ENCODE measurements at places on chromosomes 7 and 10.

DNA sequence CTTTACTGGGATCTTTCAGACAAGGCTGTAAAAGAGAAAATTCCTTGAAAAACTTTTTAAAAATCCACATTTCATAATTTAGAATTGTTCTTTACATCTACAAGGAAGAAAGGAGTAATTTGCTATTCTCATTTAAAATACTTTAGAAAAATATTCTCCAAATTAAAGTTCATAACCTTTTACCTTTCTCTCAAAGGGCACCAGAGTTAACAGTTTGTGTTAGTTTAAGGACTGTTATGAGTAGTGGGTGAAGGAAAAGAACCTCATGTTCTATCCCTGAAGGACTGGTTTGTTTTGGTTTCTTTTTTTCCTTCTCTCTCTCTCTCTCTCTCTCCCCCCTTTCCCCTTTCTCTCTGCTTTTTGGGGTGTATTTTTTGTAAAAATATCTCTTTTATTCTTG is 4.1 kb downstream of the AGMO start:
- DNase-seq, result no peak

DNA sequence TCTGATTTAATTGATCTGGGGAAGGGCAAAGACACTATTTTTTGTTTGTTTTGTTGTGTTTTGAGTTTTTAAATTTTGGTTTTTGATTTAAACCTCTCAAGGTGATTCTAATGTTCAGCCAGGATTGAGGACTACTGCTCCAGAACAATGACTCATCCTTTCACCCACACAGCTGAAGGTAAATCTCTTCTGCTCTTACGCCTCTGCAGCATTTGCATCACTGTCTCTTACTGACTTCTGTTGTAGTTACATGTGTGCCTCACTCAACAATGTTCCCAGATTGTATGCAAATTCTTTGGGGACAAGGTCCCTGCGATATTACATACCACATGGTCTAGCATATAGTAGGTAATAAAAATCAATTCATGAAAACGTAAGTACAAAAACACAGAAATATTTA is 467.5 kb upstream of the LRRN3 start:
- no peak for DNase-seq

DNA sequence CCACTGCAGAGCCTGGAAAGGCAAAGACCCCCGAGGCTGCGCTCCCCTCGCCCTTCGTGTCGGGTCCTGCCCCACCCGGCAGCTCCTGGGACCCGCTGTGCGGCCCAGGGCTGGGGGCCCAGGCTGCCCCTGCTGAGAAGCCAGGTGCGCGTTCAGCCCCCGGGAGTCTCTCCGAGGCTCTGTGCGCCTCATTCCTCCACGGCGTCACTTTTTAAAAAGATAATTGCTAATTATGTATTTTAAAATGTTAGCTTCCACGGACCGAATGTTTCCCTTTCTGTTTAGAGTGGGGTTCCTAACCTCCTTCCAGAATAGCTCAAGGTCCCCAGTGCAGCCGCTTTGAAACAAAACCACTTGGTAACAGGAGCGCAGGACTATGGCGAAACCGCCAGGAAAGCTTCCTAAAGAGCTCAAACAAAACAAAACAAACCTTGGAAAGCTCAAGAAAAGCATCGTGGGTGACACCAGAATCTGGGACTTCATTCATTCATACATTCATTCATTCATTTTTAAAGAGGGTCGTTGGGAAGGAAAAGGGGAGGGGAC is 45.6 kb downstream of the PDIA4 start:
- no peak for DNase-seq

- no peak for DNase-seq
Measured at GRCh38 chr10:102975483-102976379, 57.6 kb downstream of the CNNM2 start.

GRCh38 chr7:45031829-45032228 is 31.8 kb downstream of the CCM2 start:
- no peak for DNase-seq

- DNase-seq, result no peak
Measured at GRCh38 chr7:35993113-35993512, 159.9 kb upstream of the EEPD1 start.

- no peak for DNase-seq
Measured at GRCh38 chr10:107899502-107900062, 735.1 kb upstream of the SORCS1 start.

DNA sequence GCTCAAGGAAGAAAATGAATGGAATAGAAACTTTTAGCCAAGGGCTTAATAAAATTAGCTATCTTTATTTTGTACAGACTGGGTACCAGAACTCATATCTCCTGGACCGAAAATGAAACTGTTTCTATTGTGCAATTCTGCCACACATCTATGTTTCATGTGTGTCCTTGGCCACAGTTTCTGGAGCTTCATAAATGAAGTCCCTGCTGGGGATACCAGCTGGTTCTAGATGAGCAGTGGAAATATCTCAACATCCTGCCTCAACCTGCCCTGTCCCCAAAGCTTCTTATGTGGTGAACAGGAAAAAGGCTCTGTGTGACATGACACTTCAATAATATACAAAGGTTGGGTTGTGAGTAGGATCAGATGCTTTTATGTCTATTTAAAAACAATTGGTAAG is 310.1 kb upstream of the SORCS1 start:
- DNase-seq, result no peak

DNA sequence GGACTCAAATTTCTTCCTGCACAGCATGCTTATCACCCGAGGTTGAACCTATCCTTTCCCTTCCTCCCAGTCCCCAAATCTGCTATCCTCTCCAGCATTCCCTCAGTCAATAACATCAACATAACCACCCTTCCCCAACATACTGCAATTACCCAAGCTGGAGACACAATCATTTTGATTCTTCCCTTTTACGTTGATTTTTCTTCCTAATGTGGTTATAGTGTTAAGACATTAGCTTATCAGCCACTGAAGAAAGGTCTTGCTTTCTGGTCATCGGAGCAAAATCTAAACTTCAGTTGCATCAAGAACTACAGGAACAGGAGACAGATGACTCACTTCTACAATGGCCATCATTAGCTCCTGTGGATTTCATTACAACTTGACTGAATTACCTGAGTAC is 3.5 kb upstream of the HBP1 start:
- no peak for DNase-seq

DNA sequence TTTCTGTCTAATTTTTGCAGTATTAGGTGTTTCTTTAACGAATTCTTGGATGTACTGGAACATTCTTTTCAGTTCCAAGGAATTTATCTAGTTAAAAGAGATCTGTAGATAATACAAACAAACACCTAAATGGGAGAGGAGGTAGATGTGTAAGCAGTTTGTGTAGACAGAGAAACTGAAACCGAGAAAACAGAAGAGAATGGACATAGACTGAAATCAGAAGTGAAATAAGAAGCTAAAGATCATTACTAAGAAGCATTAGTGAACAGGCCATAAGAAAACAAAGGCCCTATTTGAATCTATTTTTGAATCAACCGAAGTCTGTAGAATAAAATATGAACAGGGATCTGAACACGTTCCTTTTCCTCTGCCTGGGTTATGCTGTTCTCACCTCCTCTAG is 26.5 kb upstream of the TMEM229A start:
- no peak for DNase-seq

GRCh38 chr7:121938429-121938996 is 65.6 kb downstream of the PTPRZ1 start:
- DNase-seq, result no peak

DNA sequence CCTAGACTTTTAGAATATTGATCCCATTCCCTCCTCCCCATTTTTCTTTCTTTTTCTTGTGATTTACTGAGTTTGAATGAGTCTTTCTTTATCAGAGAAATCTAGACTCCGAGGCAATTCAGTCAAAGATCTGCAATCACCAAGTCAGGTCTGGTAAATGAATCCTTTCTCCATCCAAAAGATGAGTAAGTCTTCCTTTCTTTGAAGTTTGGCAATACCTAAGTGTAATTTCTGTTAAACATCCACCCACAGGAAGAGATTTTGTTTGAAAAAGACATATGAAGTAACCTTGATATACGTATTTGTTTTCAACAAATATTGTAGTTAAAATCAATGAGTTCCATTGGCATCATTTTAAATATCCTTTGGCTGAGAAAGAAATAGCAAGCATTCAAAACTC is 58.3 kb downstream of the SLC39A12 start:
- no peak for DNase-seq

- DNase-seq, result no peak
Measured at GRCh38 chr10:23780331-23780730, 341.5 kb downstream of the OTUD1 start.

- DNase-seq, result no peak
Measured at GRCh38 chr7:130970696-130971095, 236.7 kb upstream of the KLF14 start.

DNA sequence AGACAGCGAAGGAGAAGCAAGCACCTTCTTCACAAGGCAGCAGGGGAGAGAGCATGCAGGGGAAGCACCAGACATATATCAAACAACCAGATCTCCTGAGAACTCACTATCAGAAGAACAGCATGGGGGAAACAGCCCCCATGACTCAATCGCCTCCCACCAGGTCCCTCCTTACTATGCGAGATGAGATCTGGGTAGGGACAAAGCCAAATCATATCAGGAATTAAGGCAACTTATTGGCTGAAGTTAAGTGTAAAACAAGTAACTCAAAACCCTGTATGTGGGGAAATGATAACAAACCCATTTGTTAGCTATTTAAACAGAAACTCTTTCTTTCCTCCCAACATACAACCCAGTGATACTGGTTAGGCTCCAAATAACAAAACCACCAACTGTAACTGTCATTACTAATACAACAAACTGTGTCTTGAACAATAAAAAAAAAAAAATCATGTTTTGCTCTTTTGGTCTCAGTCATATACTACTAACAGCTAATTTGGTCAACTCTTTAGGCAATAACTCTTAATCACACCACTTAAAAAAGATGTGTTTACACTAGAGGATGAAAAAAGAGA is 57.8 kb downstream of the MINDY3 start:
- DNase-seq, result no peak
